ENCODE measurements at places on chromosomes 12 and 14.
A peak's percentile ranks its signal among the peaks of the same experiment; 100 is the strongest.

GRCh38 chr14:53784688-53785087 is 171.9 kb downstream of the BMP4 start:
- DNase-seq: no peak

DNA sequence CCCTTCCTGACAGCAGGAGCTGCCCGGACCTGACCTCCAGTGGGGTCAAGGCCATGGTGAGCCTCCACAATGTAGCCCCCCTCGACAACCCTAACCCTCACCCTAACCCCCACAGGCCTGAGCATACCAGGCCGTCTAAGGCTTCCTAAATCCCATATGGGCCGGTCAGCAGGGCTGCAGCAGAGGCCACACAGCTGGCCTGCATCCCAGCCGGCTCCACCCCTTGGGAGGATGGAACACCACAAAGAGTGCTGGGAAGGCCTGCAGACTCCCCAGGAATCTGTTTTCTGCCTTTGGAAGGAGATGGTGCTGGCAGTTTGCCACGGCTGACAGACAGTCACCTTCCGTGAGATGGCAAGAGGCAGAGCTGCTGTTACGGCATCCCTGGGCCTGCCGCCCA is 2.8 kb downstream of the TMEM179 start:
- DNase-seq: no peak

DNA sequence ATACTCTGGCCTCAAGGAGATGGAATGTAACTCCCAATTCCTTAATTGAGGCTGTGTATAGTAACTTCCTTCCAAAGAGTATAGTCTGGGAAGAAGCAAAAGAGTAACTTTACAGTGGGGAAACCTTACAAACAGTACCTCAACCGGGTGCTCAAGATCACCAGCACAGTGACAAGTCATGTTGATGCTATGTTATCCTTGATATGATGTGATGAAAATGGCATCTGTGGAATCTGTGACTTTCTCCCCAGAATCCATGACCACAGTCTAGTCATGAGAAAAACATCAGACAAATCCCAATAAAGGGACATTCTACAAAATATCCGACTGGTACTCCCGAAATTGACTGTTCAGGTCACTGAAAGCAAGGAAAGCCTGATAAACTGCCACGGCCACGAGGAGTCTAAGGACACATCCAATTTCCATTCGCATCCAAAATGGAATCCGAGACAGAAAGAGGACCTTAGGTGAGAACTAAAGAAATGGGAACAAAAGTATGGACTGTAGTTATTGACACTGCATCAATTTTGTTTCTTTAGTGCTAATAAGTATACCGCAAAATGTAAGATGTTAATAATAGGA is 97.3 kb upstream of the FRMD6 start:
- no peak for DNase-seq

DNA sequence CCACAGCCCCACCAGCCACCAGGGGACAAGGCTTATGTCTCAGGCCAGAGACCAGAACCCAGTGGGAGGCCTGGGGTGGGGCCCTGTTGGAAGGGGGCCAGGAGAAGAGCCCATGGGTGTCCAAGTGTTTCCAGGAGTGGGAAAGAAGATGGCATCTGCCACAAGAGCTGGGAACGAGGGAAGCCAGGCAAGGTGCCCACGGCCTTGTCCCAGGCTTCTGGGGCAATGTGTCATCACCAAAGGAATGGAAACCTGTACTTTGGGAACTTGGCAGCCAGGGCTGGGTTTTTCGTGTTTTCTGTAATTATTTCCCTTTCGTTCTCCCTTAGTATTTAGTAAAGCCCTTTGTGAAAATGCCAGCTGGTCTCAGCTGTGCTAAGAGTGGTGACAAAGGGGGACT is 5.3 kb upstream of the PGF start:
- DNase-seq: no peak

GRCh38 chr12:15276088-15276698 is 46.1 kb upstream of the PTPRO start:
- peak; percentile 15 for DNase-seq

DNA sequence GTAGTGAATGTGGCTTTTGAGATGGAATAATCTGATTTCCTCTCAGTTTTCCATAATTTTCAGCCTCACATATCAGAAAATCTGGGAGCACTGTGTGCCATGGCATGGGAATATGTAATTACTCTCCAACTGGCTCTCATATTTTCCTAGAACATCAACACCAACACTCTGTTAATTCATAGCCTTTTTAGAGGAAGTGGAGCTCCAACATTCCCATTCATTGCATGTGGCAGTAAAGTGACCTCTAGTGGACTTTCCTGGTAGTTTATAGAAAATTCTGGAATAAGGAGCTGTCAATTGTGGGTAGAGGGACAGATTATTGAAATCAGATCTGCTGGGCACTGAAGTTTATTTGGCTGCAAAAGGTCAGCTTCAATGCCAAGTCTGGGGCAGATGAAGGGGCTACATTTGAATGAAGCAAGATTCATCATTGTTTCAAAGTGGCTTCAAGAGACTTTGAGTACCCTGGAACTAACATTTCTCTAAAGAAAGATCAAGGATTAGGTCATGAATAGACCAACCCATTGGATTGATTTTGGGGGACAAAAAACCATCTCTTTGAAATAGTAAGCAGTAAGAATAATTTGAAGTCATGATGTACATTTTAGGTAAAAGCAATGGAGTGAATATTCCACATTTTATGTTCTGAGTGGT is 23.6 kb upstream of the USP44 start:
- DNase-seq: no peak

- DNase-seq: no peak
Observed at GRCh38 chr12:93918262-93918661, 230.1 kb upstream of the PLXNC1 start.

- DNase-seq: no peak
Observed at GRCh38 chr12:29737644-29738043, 46.1 kb downstream of the TMTC1 start.

DNA sequence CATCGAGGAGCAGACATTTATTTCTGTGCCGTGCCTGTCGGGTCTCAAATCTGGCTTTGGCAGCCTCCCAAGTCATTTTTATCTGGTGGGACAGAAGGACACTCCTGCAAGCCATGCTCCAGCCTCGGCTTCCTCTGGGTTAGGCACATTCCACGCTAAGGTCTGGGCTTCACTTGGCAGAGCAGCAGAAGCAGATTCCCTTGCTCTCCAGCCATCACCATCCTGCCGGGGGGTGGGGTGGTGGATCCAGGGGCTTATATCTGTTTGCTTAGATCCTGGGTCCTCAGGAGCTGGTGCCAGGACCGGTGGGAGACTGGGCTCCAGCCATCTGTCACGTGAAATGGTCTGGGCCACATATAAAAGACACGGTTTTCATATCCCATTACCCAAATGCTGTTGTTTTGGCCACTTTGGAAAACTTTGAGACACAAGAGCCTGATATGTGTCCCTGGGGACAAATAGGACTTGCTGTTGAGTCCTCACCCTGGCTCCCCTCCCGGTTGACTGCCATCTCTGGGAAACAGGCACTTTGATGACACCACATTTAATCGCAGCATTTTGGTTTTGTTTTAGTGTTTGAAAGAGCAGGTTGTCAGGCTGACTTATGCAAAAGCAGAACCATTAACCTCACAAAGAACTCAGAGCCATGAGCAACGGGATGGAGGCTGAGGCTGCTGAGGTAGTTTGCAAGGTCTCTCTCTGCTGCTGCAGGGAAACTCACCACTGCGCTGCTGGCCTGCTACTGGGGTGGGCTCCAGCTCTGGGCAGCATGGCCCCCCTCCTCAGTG is 69.6 kb upstream of the PRMT8 start:
- no peak for DNase-seq

DNA sequence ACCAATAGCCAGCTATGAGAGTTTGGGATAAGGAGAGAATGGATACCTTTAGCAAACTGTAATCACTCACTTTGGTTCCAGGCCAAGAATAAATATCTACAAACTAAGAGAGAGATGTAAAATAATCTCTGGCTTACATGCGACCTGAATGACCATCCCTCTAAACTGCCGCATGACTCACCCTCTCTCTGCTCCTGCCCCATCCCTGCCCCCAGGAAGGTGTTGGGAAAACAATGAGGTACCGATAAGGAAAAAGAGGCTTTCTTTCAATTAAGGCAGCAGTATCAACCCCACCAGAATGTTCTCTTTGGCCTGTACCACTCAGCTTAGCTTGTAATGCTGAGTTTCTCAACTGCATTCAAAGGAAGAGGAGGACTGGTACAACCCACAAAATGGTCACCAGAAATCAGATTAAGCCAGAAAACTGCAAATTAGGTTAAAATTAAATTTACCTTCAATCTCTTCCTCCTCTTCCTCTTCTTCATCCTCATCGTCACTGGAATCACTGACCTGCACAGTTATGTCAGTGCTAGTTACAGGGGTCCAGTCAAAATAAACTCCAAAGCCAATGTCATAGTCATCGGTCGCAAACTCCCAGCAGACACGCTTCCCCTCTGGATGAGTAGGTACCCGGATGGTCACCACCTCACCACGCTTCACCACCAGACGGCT is 22.0 kb downstream of the GSTZ1 start:
- no peak for DNase-seq

DNA sequence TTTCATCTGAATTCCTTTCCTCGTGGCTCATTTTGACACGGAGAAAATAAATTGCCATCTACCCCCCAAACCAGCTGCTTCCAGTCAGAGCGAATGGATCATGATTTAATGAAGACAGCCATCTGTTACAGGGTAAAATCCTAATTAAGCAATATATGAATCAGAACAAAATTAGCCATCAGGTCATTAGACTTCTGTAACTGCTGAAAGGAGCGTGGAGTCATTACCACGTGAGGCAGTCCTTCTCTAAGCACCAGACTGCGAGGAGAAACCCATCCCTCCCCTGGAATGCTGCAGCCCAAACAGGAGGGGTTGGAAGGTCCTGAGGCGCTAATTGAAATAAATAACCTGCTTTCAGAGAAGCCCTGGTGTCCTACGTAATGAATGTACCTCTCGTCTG is 51.1 kb upstream of the TCL1A start:
- DNase-seq: no peak

GRCh38 chr12:11663130-11663529 is 13.7 kb downstream of the ETV6 start:
- no peak for DNase-seq

- no peak for DNase-seq
Observed at GRCh38 chr12:42382013-42382696, 56.2 kb downstream of the PPHLN1 start.

- peak; percentile 43 for DNase-seq
Observed at GRCh38 chr14:100025111-100025510, 40.1 kb upstream of the EVL start.

- no peak for DNase-seq
Observed at GRCh38 chr14:29301571-29301970, 535.0 kb downstream of the FOXG1 start.

DNA sequence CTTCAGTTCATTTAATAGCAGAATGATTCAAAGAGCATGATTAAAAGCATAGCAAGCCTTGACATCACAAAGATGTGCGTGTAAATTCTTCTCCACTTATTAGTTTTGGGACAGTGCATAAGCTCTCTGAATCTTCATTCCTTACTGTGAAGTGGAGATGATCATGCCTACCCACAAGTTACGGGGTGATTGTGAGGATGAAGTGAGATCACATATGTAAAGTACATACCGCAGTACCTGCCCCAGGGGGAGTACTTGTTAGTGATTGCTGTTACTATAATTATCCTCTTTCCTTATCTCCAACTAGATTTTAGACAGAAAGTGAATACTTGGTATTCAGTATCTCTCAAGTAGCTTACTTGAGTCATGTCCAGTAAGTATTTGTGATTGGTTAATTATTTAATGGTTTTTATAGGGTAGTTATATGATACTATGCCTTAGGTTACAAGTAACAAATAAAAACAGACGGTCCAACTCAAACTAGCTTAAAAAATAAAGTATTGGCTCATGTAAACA is 6.0 kb downstream of the RAD9B start:
- DNase-seq: no peak

DNA sequence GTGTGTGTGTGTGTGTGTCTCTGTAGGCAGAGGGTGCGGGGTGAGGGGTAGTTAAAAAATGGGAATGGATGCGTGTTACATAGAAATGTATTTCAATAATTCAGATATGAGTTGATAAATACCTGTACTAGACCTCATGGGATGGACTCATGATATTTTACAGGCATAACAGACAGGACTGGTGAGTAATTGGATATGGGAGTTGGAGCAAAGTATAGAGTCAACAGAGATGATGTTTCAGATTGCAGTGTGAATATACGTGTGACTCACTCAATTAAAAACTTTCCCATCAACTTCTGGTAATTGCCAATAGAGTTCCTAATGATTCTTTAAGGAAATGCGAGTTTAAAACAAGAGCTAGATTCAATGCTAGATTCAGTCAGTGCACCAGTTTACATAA is 711.9 kb downstream of the C12orf50 start:
- no peak for DNase-seq

- no peak for DNase-seq
Observed at GRCh38 chr12:6347367-6348338, 5.8 kb upstream of the TNFRSF1A start.

- no peak for DNase-seq
Observed at GRCh38 chr12:53575502-53576249, 50.5 kb downstream of the ATF7 start.

GRCh38 chr12:10721651-10722501 is 1.2 kb downstream of the YBX3 start:
- DNase-seq: peak; percentile 55

- peak; percentile 31 for DNase-seq
Observed at GRCh38 chr14:104724407-104724980, 465 bp downstream of the ADSS1 start.

- no peak for DNase-seq
Observed at GRCh38 chr12:104998423-104999346, 12.6 kb downstream of the NOPCHAP1 start.

DNA sequence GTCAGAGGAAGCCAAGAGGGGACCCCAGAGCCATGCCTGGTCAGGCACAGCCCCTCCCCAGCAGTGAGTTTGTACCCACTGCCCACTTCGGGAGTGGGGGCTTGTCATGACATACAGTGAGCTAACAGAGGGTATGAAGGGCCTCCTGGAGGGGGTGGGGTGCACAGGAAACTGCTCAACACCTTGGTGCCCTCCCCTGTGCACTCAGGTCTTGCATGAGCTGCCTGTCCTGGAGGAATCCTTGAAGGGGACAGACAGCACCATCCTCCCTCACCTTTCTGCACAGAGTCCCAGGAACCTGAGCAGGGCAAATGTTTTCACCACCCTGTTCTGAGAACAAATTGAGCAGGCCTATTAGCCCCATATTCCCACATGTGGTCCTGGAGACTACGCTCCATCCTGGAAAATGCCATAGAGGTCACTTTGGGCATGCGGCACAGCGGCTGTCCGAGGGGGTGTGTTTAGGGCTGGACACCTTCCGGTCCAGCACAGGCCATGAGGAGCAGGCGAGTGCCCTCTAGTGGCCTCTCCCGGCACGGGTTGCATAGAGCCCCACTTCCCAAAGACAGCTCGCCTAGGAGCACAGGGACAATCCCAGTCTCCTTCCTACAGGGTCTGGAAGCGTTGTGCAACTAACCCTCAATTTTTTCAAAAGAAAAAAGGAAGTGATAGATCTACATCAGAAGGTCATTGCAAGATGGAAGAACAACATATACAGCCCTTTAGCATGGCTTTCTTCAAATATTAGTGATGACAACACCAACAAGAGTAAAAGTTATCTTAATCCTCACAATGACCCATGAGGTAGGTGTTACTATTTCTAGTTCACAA is 31.9 kb upstream of the ZFP36L1 start:
- DNase-seq: no peak

All from activated CD4-positive, alpha-beta T cell treated with anti-CD3 and anti-CD28 coated beads, Interleukin-2, amount 10 ng/mL, durations not matched to agents 7 days and 5 days (primary cell).